Stimulated activated CD4-positive, alpha-beta T cell treated with anti-CD3 and anti-CD28 coated beads, Interleukin-4, amount 100 ng/mL, for 24 hours (primary cell): ENCODE measurements at places on chromosomes 1 and 21.

DNA sequence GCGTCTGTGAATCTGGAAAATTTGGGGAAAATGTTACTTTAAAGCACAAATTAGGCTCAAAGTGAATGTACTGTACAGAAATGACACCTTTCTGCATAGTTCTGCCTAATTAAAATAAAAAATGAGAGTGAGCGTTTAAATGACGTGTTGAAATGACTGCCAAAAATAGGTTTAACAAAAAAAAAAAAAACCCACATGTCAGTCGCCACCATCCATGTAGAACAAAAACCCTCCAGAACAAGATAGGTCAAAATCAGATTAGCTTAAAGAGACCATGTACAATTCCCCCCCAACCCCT is 745 bp downstream of the PARP1 start:
- no peak for DNase-seq

GRCh38 chr1:21149855-21150432 is 26.8 kb downstream of the EIF4G3 start:
- no peak for DNase-seq

- DNase-seq: no peak
Observed at GRCh38 chr1:88302843-88303486, 381.1 kb upstream of the PKN2 start.

GRCh38 chr1:229114850-229115365 is 156.0 kb upstream of the RAB4A start:
- DNase-seq: no peak

- DNase-seq: no peak
Observed at GRCh38 chr1:186183970-186184628, 191.0 kb downstream of the TPR start.

DNA sequence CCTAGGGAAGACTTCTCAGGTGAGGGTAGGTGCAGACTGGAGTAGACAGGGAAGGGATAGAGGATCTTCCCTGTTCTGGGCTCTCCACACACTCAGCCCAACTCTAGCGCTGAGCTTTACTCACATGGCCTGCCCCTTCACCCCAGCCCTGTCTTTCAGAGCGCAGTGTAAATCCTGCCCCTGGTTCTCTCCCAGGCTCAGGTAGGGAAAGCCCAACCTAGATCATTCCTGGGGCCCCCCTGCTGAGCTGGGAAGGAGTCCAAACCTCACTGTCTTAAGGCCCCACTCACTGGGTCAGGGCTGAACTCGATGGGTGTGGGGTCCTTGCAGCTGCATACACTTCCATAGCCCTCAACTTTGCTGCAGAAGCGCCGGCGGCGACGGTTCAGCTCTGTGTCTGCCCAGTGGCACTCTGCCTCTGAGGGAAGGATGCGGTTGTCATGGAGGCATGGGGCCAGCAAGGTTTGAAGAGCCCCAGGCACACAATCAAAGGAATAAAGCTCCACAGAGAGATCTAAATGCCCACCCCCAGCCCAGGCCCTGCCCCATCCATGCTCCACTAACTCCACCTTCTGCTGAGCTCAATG is 4.2 kb downstream of the POMGNT1 start:
- no peak for DNase-seq

GRCh38 chr21:37373539-37373938 is 7.0 kb downstream of the DYRK1A start:
- no peak for DNase-seq

- DNase-seq: no peak
Observed at GRCh38 chr1:168613691-168614231, 37.4 kb downstream of the XCL1 start.

DNA sequence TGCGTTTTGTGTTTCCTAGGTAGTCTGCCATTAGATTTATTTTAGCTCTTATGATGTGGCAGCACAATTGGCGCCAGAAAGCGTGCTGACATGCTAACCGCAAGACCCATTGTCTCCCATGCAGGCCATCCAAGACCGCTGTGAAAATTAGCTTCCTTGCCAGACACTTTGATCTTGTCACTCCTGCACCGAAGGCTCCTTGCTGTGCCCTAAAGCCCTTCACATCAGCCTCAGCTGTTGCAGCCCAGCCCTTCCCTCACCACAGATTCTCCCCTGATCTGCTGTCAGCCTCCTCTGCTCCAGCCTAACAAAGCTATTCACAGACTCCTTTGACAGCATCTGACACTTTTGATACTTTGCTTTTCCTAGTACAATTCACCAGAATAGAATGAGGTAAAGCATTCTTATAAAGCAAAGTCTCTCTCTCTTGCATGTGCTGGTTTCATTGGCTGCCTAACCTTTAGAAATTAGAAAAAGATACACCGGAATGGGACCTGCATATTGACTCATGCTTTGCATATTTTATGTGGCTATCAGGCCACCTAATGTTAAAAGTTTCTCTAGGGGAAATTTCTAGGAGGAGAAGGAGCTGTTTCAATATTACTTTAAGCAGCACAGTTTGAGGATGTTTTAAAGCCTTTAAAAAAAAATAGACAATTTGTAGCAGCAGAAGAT is 280.3 kb upstream of the FMN2 start:
- peak; percentile 9 for DNase-seq

DNA sequence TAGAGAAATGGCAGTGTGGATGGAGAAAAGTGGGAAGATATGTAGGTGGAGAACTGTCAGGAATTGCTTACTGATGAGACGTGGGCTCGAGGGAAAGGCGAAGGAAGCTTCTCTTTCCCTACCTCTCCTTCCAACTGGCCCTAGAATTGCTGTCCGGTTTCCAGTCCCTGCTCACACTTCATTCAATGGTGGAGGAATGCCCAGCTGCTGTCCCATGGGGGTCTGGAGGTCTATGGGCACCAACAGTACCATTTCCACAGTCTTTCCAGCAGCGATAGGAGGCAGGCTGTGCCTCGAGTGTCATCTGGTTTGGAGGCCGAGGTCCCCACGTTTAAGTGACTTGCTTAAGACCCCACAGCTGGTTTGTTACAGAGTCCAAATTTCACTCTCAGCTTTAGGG is 31.5 kb upstream of the CD1D start:
- DNase-seq: no peak

- DNase-seq: no peak
Observed at GRCh38 chr21:23402929-23403520, 2204.3 kb downstream of the MRPL39 start.

GRCh38 chr1:157982136-157982535 is 11.3 kb upstream of the KIRREL1 start:
- no peak for DNase-seq

GRCh38 chr1:69991644-69992043 is 213.7 kb downstream of the LRRC40 start:
- no peak for DNase-seq

- DNase-seq: no peak
Observed at GRCh38 chr1:246128494-246129069, 378.5 kb downstream of the SMYD3 start.

- no peak for DNase-seq
Observed at GRCh38 chr1:232423591-232423990, 206.3 kb downstream of the SIPA1L2 start.

DNA sequence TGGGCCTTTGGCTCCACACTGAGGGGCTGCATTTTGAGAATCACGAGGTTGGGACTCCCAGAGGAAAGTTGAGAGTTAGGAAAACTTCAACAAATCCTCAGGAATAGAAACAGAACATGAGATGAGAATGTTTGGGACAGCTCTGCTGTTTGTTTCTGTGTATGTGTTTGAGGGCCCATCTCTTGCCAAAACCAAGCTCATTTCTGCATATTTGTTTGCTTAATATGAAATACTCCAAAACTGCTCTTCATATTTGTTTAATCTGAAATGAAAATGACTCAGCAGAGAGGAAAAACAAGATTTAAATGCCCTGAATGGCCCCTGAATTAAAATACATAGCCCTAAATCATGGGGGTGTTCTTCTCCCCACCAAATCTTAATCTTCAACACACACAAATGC is 78.1 kb downstream of the DDR2 start:
- no peak for DNase-seq

DNA sequence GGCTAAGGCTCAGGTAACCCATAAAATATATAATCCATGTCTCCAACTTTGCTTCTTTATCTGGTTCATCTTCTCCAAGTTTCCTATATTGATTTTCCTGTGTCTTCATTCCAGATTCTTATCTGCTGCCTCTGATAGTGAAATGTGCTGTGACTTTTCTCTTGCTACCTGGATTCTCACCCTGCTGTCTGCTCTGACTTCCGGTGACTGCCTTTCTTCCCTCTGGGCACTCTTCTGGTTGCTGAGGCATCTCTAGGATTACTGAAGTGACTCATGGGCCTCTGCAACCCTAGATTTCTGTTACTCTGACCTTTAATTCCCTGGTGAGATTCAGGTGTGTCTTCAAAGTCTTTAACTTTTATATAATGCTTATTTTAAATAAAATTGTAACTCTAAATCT is 46.9 kb downstream of the GIPC2 start:
- DNase-seq: no peak

DNA sequence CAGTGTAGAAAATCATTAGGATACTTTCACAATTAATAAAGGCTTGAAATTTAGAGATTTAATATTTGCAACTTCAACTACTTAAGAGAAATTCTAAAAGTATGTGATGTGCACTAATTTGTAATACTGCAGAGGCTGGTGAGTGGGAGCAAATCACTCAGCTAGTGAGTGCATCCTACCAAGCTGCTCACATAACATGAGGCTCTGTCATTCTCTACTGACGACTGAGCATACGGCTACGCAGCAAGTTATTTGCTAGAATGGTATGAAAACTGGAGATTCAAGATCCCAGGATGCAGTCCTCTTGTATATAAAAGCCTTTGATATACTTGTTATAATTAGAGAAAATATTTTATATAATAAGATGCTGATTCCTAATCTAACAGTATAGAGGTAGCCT is 90.1 kb downstream of the ATP1B1 start:
- no peak for DNase-seq

DNA sequence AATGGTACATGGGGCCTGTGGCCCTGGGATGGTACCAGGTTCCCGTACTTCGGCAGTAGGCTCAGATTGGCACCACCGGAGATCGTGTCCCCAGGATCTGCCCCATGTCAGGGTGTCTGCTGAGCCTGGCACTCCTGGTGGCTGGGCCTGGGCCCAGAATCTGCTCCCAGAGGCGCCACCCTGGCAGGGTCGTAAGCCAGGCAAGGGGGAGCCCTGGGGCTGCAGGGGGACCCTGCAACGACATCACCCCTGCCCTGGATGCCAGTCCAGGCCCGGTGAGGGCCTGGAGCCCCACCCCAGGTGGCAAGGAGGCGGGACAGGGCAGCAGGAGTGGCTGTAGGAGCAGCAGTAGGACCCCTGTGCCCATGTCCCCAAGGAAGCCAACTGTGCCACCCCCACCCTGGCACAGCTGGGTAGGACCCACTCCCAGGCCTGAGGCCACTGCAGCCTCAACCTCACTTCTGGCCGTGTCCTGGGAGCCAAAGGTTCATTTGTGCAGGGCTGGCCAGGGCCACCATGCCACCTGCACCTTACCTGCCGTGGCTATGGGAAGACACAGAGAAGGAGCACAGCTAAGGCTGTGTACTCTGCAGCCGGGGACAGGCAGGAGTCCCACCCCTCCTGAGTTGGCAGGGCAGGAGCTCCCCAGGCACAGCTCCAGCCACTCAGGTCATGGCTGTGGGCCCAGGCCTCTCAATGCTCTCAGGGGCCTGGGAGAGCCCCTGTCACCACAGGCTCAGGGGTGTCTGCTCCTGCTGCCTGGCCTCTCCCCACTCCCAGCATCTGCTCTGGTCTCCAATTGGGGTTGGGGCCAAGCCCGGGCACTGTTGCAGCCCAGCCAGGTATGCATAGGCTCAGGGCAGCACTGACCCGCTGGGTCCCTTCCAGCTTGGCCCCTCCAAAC is 141.7 kb downstream of the EIF4G3 start:
- no peak for DNase-seq

GRCh38 chr1:108845991-108846390 is 10.9 kb downstream of the AKNAD1 start:
- no peak for DNase-seq

DNA sequence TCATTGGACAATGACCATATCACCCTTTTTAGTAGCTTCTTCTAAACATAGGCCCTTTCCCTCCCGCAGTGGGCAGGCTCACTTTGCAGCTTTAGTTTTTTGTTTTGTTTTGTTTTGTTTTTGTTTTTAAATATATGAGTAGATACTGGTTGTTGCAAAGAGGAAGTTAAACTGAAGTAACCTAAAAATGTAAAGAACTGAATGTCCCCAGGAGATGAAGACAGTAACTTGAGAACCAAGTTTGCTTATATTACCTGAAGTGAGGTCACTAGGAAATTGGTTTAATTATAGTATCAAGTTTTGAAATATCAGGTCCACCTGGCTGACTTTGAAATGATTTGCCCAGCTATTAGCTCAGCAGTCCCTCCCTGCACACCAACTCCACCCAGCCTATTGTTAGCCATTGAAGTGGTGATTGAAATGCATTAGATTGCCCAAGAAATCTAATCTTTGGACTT is 18.2 kb downstream of the SMAP2 start:
- DNase-seq: no peak

GRCh38 chr1:3534803-3535637 is 76.3 kb downstream of the MEGF6 start:
- no peak for DNase-seq

DNA sequence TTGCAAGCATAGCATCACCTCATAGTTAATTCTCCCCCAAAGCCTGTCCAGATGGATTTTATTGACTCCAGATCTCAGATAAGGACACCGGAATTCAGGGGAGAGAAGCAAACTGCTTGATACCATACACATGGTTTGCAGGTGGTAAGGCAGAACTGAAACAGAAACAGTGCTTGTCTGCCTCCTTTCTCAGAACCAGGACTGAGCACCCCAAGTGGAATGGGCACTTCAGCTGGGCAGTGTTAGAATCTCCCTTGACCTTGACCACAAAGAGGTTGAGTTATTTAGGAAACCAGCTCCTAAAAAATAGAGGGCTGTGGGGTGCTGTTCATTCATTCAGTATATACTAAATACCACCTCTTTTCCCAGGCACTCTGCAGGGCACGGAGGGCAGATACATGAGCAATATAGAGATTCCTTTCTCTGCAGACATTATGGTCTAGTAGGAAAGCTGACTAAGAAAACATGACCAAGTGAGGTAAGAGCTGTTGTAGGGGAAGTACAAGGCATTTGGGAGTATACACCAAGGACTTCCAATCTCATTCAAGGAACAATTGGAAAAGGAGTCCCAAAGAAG is 185.2 kb downstream of the C1orf94 start:
- no peak for DNase-seq

DNA sequence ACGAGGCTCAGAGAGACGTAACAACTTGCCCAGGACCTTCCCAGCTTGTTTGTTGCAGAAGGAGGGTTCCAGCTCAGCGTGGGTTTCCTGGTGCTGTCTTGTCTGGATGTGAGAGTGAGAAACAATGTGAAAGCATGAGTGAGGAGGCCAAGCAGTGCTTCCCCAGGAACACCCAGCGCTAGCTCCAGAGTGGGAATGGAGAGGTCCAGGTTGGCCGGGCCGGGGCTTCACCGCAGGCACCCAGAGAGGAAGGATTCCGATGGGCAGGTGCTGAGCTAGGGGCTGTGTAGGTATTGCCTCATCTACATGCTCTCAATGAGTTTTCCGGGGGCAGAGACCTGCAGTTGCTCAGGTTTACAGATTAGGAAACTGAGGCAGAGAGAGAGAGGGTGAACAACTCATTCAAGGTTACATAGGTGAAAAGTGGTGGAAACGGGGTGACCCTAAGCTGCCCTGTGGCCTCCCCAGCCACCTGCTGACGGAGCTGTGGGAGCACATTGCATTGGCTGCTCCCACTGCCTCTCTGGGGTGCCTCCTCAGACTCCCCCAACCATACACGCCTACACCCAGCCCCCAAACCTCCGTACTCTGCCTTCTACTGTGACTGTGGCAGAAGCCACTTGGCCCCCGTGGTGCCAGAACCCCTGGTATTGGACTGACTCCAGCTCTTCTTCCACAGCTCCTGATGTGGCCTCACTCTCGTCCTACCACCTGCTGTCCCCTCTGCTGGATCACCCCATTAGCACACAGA is 51.2 kb downstream of the B3GALT5 start:
- no peak for DNase-seq
